ENCODE measurements at places on chromosomes 5 and 9. TPM values are rescaled to one million over a fixed set of nuclear protein-coding genes. Genes with fewer than 3 reads are reported as not detected.

Gene SUSD3
- total RNA-seq: 89.4 TPM

Gene MELK
- 39.5 TPM for total RNA-seq

Gene CD72
- total RNA-seq: 6.7 TPM

Gene SLC22A5
- total RNA-seq: 3.2 TPM

Gene C5
- total RNA-seq: 1.6 TPM

Gene DPH7
- total RNA-seq: 37.1 TPM

Gene GRXCR2
- not detected for total RNA-seq

Gene ROR2
- total RNA-seq: not detected

Gene CCL28
- 18.4 TPM for total RNA-seq

Gene MYMK
- total RNA-seq: not detected

Gene HMGCS1
- total RNA-seq: 132 TPM

Gene FOXD4L6
- not detected for total RNA-seq

Gene SPINK1
- not detected for total RNA-seq
